Esophagus squamous epithelium (tissue), 5 donors: ENCODE measurements at places on chromosomes 11 and 22. TPM values are rescaled to one million over a fixed set of nuclear protein-coding genes. Genes with fewer than 3 reads are reported as not detected.

UPK3A gene
- total RNA-seq = not detected

DNA sequence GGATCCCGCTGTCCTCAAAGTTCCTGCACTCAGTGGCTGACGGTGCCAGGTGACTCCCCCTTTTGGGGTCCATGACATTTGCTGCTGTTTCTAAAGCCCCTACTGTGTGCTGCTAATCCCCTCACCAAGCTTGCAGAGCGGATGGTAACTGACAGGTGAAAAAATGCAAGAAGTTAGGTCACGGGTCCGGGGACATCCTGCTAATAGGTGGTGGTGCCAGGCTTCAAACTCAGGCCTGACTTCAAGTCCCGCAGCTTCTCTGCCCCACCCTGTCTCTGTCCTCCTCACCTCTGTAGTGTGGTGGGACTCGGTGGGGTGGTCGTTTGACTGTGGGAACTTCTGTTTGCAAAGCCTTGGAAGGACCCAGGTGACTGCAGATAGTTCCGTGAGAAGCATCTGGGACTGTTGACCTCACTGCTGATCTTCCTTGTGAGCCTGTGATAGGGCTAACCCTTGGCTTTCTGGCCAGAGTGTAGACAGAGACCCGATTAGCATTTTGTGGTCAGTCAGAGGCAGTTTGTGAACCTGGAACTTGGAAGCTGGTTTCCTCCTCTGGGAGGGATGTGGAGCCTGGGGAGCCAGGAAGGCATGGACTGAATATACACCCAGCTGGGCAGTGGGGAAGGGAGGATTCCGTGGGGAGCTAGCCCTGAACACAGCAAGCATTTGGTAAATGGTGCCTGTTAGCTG lies 115.4 kb upstream of the OR4B1 start:
- no peak overlapping the region for H3K4me3 ChIP-seq
- no peak for DNase-seq
- no peak overlapping the region for H3K27ac ChIP-seq
- no peaks in the 10 kb centered on the region for H3K36me3 ChIP-seq
- H3K27me3 ChIP-seq = peaks cover 10% of the 10 kb centered on the region

ZNF280A gene
- total RNA-seq = not detected

- DNase-seq = no peak
- peaks cover 10% of the 10 kb centered on the region for H3K36me3 ChIP-seq
- H3K4me3 ChIP-seq = no peak overlapping the region
- H3K27me3 ChIP-seq = no peaks in the 10 kb centered on the region
- no peak overlapping the region for H3K27ac ChIP-seq
Measured at GRCh38 chr11:12003336-12003735, 5.1 kb downstream of the DKK3 start.

- H3K4me3 ChIP-seq = no peak overlapping the region
- no peaks in the 10 kb centered on the region for H3K27me3 ChIP-seq
- H3K36me3 ChIP-seq = no peaks in the 10 kb centered on the region
- no peak for DNase-seq
- H3K4me1 ChIP-seq = no peaks in the 10 kb centered on the region
- H3K27ac ChIP-seq = no peak overlapping the region
Measured at GRCh38 chr11:28542561-28542960, 434.4 kb downstream of the METTL15 start.
